Activated CD8-positive, alpha-beta T cell treated with anti-CD3 and anti-CD28 coated beads for 36 hours (primary cell): ENCODE measurements at places on chromosomes 13 and 19. TPM values are rescaled to one million over a fixed set of nuclear protein-coding genes. Genes with fewer than 3 reads are reported as not detected.

The CCDC194 gene
- total RNA-seq: 0.78 TPM

GRCh38 chr19:4187313-4188122 is 5.0 kb downstream of the ANKRD24 start:
- no peak for DNase-seq

DNA sequence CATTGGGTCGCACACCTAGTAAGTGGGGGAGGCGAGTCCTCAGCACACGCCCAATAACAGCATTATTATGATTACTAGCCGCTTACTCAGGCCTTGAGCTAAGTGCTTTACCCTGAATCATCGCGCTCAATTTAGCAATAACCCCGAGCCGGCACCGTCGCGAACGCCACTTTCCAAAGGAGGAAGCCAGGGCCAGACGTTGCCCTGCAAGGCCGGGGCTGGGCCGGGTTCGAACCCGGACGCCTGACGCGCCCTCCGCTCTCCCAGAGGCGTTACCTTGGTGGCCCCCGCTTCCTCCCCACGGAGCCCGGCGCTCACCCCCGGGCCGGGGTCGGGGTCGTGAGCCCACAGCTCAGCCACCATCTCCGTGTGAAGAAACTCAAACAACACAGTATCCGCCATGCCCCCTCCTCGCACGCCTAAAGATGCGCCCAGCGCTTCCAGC is at the start of gene TRAPPC6A:
Gene TRAPPC6A (minus strand): TSS at position 421 of the 445 bp plus-strand sequence. CDS start 19 bp downstream, at position 402.
- DNase-seq: no peak

DNA sequence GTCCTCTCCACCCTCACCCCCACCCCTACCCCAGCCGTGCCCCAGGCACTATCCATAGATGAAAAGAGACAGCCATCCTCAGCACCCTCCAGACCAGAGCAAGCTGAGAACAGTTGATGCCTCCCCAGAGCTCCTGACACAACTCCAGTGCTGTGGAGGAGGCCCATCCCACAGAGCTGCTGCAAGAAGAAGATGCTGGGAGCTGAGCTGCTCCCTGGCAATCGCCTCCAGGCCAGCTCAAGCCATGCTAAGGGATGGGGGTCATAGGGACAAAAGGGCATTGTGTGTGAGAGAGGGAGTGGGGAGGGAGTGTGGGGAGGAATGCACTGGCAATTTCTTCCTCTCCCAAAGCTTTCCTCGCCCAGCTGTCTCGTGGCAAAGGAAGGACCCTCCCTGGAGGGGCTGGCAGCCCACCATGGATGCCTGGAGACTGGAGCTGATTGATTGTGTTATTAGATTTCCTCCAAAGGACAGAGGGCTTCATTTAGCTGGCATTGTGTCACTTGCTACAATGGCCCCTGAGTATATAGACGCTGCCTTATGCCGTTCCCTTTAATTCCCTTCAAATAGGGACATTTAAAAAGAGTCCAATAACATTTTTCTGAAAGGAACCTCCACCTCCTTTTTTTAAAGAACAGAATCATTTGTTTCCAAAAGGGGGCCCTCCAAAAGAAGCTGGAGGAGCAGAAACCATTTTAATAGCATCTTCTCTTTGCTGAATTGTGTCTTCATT is 476.4 kb downstream of the FOXO1 start:
- no peak for DNase-seq
